Jurkat, Clone E6-1 (cell line): ENCODE measurements at places on chromosomes 2 and 18.

DNA sequence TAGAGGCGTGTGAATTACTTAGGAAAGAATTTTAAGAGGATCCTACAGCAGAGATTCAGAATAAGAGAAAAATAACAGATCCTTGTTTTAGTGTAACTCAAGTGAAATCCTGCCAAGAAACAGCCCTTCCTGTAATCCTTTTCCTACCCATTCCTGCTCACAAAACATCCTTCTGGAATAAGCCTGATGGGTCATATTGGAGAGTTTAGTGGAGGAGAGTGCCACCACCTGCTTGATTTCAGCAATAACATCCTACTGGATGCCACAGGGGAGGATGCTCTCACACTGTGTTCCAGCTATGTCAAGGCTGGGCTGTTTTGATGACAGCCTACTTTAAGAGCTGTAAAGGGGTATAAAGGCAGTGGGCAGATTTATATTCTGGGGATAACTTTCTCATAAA is 54.8 kb upstream of the CCDC178 start:
- DNase-seq: no peak

- no peak for DNase-seq
Observed at GRCh38 chr2:201938156-201938775, 95.4 kb upstream of the FZD7 start.

DNA sequence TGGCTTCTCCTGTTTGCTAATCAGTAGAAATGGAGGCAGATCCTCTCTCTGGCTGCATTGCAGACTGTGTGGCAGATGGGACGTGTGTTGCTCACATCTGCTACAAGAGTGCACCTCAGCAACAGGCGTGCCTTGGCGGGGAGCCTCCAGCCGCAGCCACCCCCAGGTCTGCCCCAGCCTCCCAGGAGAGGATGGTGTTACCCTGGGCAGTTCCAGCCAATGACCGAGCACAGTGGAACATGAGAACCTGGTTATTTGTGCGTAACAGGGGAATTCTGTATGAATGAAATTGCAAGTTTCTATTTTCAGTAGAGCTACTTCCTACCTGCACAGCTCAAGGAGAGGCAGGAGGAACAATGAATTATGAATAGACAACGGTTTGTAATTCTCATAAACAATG is 130.6 kb upstream of the CBLN2 start:
- no peak for DNase-seq

- DNase-seq: no peak
Observed at GRCh38 chr2:40680547-40680946, 228.7 kb upstream of the SLC8A1 start.

DNA sequence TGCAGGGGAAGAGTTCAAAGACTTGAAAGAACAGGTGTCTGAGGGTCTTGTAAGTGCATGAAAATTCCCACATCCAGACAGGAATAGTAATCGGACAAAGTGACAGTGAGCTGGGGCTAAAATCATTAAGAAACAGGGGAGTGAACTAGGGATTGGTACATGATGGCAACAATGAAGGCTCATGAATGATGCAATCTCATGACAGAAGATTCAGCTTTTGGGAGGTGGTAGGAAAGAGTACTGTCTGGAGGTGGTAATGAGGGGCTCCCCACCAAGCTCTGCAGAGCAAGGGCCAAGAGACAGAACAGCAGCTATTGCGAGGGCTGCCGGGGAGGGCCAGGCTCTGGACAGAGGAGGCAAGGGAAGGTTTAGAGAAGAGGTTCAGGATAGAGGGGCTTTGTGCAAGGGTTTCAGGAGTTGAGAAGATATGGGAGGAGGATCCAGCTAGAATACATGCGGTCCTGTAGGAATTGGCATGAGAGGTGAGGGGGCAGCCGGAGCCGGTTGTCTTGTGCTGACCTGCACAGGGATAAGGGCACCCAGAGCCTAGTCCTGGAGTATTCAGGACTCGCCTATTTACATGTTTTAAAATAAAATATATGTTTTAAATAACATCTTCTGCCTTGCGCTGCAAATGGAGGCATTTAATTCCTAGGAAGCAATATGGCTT is 31.4 kb downstream of the MAP3K20 start:
- no peak for DNase-seq

GRCh38 chr2:238509151-238509835 is 82.6 kb downstream of the ASB1 start:
- DNase-seq: no peak

DNA sequence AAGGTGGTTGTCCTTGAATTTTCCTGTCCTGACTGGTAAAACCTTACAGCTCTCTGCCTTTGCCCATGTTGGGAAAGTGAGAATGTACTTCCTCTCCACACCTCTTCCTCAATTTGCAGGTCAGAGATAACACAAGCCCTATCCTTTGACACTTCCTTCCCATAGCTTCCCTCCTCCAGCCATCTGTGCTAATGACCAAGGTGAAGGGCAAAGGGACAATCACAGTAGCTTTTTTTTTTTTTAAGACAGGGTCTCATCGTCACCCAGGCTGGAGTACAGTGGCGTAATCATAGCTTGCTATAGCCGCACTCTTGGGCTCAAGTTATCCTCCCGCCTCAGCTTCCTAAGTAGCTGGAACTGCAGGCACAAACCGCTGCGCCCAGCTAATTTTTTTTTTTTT is 24.3 kb upstream of the STPG4 start:
- no peak for DNase-seq

GRCh38 chr2:163177592-163177991 is 339.0 kb upstream of the KCNH7 start:
- no peak for DNase-seq

DNA sequence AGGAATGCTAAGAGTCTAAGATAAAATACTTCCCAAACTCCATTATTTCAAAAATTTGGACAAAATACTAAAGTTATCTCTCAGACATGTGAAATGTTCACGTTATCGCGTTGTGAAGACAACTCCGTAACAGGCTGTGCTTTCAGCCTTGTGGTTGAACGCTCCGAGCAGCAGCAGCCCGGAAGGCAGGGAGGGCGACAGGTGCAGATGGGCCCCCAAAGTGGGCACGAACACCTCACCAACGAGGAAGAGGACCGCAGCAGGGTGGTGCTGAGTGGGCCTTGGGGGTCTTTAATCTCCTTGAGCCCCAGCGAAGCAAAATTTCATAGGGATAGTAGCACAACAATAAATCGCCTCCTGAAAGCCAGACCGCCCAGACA is 1.0 kb upstream of the FAM110C start:
- peak; percentile 70 for DNase-seq

GRCh38 chr2:19807866-19808265 is 93.9 kb downstream of the TTC32 start:
- DNase-seq: no peak

- DNase-seq: no peak
Observed at GRCh38 chr2:192016265-192016664, 169.4 kb upstream of the CAVIN2 start.

GRCh38 chr18:66264130-66264529 is 339.8 kb downstream of the CDH19 start:
- no peak for DNase-seq

DNA sequence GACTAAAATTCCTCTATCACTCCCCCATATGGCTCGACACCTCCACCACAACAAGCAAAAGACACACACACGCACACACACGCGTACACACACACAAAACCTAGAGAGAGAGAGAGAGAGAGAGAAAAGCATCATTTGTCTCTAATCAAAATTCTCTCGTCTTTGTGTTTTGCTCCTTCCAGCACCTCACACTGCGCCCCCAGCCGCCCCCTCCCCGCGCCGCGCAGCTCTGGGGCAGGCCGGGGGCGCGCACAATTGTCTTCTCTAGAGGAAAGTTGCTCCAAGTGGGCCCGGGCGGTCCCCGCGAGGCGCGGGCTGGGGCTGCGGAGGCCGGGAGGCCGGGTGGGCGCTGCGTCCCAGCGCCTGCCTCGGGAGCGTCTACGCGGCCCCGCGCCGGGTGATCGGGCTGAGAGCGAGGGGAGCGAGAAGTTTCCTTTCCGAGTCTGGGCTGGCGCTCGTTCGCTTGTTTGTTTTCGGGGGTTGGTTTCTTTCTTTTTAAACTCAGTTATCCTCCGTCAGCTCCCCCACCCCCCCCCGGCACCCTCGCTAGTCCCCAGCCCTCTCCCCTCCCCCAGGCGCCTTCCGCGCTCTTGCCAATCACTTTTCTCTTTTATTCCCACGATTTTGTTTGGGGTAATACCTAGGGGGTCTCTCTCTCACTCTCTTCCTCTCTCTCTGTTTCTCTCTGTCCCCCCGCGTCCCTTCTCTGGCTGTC is 4.1 kb downstream of the ZEB2 start:
- no peak for DNase-seq

- DNase-seq: no peak
Observed at GRCh38 chr2:43175020-43175441, 51.4 kb downstream of the ZFP36L2 start.

GRCh38 chr2:19702267-19702666 is 199.5 kb downstream of the TTC32 start:
- DNase-seq: no peak

GRCh38 chr2:11602563-11603204 is 67.3 kb downstream of the NTSR2 start:
- no peak for DNase-seq

GRCh38 chr2:143458258-143459190 is 329.3 kb downstream of the ARHGAP15 start:
- no peak for DNase-seq

- no peak for DNase-seq
Observed at GRCh38 chr2:24010477-24011249, 778 bp downstream of the MFSD2B start.

GRCh38 chr2:181646415-181646987 is 10.4 kb downstream of the CERKL start:
- no peak for DNase-seq

DNA sequence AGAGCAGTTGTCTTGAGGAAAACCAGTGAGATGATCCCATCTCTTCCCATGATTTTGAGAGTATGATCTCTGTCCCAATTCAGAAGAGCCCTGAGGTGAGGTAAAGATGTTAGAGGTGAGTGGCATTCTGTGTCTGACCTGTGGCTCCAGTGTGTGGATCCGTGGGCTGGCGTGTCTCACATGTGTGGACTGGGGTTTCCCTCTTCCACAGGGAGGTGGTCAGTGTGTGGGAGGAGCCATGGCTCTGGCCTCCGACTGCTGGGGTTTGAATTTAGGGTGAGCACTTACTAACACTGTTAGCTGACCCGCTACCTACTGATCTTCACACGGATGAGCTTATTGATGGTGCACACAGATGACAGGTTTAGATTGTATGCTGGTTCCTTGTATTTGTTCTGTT is 31.2 kb downstream of the ASAP2 start:
- no peak for DNase-seq

DNA sequence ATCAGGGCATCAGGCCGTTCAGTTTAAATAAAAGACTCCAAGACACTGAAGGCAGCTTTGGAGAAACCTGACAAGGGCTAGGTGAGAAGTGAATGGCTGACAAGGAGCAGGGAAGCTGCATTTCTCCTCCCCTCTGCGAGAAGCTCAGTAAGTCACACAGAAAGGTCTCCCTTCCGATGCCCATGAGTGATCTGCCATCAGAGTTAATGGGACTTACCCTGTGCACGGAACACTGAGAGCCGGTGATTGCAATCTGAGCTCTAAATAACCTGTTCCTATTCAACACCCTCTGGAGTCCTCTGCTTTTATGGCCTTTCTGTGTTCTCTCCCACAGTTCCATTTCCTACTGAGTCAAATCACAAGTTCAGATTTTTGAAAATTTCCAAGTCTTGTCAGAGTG is 322.2 kb upstream of the MYT1L start:
- no peak for DNase-seq

DNA sequence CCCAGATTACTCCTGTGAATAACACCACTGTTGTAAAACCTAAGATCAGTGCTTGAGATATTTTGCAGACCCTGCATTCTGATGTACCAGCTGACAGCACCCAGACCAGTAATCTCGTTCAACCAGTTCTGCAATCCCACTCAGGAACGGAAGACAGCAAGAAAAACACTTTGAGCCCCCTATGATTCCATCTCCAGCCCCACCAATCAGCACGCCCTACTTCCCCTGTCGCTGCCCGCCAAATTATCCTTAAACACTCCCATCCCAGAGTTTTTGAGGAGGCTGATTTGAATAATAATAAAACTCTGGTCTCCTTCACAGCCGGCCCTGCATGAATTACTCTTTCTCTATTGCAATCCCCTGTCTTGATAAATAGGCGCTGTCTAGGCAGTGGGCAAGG is 173.9 kb upstream of the CDH2 start:
- DNase-seq: no peak

DNA sequence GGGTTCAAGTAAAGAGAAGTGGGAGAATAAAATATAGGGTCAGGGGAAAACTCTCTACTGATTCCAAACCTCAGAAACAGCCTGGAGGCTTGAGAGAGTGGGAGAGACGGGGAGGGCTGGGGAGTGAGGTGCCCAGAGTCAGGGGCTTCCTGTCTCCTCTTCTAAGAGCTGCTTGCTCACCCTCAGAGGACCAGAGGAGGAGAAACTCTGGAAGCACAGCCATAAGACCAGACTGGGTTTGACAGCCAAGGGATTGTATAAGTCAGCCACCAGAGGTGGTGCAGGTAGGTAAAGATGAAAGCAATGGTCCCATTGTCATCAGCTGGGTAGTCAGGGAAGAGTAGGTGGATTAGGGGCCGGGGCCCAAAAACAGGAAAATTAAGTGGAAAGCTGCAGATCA is 259.4 kb downstream of the TNS1 start:
- no peak for DNase-seq

GRCh38 chr2:220521551-220521950 is 894.1 kb downstream of the SLC4A3 start:
- no peak for DNase-seq

DNA sequence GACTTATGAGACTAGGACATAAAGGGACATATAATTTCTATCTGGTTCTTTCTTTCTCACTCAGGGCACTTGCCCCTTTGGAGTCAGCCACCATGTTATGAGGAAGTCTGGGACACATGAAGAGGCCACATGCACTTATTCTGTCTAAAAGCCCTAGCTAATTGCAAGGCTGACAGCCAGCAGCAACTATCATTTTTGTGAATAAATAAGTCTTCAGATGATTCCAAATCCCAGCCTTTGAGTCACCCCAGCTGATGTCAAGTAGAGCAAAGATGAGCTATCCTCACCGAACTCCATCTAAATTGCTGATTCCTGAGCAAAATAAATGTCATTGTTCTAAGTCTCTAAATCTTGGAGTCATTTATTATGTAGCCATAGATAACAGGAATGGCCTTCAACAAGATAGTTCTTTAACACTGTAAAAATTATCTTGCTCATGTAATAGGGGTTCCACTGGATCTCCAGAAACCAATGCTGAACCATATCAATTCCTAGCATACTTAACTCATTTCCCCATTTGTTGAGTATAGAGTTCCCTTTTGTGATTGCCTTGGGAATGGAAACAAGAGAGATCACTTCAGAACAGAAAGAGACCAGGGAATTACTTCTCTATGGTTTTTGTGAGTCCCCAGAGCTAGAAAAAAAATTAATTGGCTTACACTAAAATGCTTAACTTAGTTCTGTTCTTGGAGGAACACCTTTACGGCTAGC is 50.6 kb upstream of the FN1 start:
- no peak for DNase-seq

DNA sequence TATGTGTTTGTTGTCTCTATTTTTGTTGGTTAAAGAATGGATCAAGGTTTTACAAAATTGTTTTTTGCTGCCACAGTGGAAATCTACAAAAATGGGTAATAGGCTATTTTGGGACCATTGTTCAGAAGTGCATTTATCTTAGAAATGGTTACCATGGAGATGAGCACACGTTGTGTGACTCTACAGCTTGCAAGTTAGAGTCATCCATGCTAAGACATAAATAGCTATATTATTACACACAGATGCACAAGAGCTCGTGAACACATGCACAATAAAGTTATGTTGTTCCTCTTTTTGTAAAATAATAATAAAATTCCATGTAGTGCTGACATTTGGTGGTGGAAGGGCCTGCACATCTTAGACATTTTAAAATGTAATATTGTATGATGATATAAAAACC is 15.5 kb upstream of the DUSP19 start:
- DNase-seq: no peak
